ENCODE measurements at places on chromosomes 6 and 20.

DNA sequence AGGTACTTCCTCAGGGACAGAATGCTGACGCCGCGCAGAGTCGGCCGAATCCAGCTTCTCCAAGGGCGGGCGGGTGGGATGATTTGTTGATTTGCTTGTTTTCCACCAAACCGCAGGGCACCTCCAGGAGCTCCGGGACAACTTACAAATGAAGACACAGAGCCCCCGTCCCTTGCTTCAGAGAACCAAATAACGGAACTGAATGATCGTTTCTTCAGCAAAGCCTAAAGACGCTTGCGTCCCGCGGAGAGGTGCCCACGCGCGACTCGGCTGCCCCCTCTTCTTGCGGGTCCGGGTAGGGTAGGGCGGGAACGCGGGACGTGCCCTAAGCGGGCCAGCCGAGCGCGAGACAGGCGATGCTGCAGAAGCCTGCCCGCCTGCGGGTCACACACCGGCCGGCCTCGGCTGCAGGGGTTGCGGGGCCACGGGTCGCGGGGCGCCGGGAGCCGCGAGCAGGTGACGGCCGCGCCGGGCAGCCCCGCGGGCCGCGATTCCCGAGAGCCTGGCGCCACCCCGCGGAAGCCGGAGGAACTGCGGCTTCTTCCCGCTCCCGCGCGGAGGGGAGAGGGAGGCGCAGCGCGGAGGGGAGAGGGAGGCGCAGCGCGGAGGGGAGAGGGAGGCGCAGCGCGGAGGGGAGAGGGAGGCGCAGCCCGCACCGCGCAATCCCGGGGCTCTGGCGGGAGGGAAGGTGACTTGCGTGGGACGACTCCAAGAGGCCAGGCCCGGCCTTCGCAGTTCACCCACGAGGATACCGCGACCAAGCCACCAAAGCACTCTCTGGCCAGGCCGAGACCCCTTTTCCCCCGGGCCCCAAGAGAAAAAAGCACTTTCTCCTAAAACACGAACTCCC, 7.7 kb upstream of the FOXF2 start:
- peak; percentile 73 for DNase-seq

DNA sequence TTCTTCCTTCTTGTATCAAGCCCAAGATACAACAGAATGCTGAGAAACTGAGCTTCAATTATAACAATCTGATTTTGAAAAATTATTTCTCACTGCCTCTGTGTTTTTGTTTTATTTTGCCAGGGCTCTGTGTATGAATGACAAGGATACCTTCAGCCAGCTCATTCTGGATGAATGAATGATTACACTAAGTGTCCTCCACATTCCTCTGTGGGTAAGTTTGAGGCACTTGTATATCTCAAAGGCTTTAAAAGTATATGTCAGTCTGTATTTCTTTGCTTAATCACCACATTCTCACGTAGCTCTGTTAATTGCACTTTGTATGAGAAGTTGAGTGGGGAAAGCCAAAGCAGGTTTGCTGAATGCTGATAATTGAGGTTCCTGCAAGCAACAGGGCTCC, 95.1 kb downstream of the TIAM2 start:
- DNase-seq = no peak

DNA sequence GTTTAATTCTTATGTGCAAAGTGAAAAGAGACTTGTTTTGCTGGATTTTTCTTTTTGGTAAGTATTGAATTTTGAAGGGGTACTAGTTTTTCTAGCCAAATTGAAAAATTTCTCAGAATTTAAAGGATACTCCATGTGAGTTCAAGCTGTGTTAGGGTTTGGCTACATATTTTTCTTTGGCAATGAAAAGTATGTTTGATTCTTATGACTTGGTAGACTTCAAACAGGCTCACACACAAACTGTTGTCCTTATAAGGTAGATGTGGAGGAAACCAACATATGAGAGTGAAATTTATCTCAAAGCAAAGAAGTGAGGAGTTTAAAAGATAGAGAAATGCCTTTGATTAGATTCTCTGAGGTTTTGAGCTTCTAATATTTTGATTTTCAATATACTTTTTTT, 356.7 kb downstream of the BCKDHB start:
- no peak for DNase-seq

DNA sequence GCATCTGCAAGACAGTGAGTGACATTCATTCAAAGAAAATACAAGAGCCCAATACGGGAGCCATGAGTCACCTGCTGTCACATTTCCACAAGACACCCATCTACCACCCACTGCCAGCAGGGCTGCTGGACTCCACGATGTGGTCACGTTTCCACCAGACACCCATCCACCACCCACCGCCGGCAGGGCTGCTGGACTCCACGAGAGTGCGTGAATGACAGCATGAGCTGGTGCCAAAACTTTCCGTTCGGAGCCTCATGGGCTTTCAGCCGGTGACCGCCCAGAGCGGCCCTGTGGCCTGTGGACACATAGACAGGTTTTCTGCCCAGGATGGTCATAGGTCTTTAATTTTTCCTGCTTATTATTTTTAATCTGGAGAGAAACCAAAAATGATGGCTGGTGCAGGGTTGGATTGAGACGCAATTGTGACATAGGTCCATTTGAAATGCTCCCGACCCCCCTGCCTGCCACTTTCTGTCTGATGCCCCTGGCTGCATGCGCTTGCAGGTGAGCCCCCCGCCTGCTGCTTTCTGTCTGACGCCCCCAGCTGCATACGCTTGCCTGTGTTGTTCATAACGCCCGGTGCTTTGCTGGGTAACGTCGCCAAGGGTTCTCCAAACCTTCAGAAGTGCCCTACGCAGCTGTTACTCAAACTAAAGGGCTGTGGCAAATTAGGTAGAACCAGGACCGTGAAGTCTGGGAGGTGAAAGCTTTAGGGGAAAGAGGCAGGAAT, 59.1 kb upstream of the SMOC2 start:
- no peak for DNase-seq

GRCh38 chr6:64083261-64083660, 447.7 kb downstream of the PHF3 start:
- no peak for DNase-seq

- no peak for DNase-seq
These were observed 56.9 kb upstream of the NXT1 start for GRCh38 chr20:23293689-23294088.

DNA sequence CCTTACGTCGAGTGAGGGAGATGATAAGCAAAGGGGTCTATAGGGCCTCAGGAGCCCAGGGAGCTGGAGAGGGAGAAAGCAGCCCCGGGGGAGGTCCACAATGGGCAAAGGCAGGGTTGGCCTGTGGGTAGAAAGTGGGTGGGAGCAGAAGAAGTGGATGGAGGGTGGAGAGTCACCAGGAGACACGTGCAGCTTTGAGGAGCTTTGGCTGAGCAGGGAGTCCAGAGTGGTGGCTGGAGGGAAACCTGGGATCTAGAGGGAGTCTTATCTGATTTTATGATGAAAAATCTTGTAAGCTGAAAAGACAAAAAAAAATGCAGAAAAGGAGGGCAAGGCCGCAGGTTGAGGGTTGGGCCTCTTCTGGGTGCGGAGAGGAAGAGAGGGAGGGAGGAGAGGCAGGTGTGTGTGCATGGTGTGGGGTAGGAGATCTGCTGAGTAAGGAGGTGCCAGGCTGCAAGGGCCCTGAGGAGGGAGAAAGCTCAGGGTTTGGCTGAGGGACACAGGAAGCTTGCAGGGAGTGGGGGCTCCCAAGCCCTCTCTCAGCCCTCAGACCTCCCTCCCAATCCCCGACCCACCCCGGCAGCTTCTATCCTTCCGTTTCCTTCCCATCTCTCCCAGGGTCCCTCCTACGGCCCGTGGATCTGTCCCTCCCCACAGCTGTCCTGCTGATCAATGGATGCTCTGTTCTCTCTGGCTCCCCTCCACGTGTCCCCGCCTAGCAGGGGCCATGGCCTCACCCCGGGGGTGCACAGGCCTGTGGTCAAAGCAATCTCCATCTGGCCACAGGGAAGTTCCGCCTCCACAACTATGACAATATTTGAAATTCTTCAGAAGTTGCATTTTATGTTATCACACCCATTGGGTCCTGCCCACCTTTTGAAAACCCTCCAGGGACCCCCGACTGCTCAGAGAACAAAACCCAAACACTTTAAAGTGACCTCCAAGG, 17.1 kb upstream of the BPI start:
- no peak for DNase-seq

GRCh38 chr6:41702771-41703494, 32.5 kb downstream of the TFEB start:
- no peak for DNase-seq

DNA sequence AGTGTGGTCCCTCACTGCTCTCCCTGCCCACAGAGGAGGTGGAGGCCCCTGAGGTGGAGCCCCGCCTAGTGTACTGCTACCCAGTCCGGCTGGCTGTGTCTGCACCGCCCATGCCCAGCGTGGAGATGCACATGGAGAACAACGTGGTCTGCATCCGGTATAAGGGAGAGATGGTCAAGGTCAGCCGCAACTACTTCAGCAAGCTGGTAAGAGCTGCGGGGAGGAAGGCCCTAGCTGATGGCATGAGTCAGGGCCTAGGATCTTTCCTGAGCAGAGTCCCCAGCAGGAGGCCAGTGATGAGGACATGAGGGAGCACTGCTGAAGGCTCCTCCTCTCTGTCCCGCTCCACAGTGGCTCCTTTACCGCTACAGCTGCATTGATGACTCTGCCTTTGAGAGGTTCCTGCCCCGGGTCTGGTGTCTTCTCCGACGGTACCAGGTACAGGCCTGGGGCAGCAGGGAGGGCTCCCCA, 11.2 kb downstream of the PCIF1 start:
- no peak for DNase-seq

DNA sequence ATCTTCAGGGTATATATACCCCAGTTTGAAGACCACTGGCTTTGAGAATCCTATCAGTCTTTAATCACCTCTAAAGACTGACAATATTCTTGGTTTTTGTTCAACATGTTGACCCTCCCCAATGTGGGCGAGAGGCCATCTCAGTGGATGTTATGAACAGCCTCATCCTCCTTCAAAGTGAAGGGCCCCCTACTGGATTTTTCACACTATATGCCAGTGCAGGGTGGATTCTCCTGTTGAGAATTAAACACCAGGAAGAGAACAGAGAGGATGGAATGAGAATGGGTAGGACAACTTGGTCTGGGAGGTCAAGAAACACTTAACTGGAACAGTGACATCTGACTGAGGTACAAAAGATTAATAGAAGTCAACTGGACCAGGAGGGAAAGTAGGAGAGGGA, 327.1 kb downstream of the MAFB start:
- no peak for DNase-seq

- DNase-seq = no peak
These were observed 33.7 kb downstream of the GJA10 start for GRCh38 chr6:89927791-89928550.

- no peak for DNase-seq
These were observed 16.4 kb downstream of the RREB1 start for GRCh38 chr6:7124114-7124513.

DNA sequence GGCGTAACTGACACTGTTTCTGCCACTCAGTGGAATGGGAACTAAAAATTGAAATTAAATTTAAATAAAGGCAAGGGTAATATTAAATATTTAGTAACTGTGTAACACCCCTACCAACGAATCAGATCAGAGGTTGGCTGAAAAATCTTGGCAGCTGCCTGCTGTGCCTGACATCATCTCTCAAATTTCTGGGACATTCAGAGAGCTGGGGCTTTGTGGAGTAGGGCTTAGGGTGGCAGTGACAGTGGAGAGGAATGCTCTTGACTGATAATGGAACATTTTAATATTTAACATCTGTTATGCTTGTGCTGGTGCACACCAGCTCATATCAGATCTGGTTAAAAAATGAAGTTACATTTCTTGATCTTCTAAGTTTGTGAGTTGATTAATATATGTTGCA, 62.2 kb downstream of the RFPL4B start:
- DNase-seq = no peak

DNA sequence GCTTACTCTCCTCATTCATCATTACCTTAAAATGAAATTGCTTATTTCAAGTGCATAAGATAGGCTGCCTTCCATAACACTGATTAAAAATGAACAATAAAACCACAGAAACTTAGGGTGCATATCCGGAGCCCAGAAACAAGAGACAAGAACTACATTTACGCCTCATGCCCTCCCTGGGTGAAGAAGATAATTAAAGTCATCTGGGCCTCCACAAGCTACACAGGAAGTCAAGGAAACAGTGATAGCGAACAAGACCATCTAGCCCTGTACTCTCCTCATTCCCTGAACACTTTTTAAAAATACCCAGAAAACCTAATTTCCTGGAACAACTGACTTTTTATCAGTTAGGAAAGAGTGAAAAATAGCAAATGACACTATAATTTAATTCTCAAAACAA, 6.3 kb downstream of the SOD2 start:
- no peak for DNase-seq

GRCh38 chr6:126641641-126642040, 301.7 kb downstream of the CENPW start:
- DNase-seq = no peak

GRCh38 chr6:44074439-44074812, 52.8 kb downstream of the MRPL14 start:
- DNase-seq = peak; percentile 74

DNA sequence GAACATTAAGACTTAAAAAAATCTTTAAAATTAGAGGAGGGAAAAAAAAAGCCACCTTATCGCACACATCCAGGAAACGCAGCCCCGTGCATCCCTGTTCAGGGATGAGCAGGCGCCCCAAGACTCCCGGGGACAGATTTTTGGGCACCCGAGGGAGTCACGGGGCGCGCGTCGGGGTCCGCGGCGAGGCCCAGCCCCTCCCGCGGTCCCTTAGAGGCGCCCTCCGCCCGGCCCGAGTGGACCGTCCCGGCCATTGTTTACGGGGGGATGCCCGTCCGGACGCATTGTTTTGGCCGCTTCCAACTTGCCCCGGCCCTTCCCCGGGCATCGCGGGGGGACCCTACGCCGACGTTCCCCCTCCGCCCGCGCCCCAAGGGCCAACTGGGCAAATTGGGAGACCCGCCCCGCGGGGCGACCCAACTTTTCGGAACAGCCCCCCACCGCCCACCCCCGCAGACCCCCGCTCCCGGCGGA, 610 bp downstream of the ZNF217 start:
- DNase-seq = no peak

DNA sequence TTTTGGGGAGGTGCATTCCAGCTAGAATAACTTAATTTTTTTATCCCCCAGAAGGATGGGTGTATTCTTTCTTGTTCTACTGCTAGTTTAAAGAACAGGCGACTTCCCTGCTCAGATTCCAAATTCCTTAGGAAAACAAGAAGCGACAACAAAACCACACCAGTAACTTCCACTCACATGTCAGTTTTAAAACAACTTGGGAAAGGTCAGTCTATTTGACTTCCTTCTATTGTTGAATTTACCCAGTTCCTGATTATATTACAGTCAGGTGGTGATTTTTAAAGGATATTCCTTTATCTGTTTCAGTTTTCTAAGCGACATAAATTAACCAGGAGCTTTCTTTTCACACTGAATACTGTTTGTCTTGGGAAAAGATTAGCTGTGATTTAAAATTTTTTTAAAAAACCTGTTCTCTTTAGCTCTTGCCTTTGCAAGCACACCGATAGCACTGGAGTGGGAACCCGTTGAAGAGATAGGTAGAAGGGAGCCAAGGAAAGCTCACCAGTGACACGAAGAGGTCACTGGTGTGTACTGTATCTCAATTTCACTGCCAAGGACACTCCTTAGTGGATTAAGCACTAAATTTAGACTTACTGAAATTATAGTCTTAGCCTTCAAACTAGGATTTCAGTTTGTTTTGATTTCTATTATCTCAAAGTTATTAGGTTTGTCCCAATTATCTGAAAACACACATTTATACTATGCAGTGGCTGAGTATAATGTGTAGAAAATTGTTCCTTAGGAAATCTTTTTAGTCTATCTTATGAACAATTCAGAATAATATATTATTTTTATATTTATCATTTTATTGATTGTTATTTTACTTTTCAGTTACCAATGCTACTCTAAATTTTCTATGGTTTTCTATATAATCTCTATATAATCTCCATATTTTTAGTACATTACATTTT, 22.3 kb downstream of the MARCKS start:
- DNase-seq = no peak

GRCh38 chr6:157023958-157024357, 246.8 kb downstream of the ARID1B start:
- DNase-seq = no peak
